ENCODE measurements at places on chromosomes 11 and 22. TPM values are rescaled to one million over a fixed set of nuclear protein-coding genes. Genes with fewer than 3 reads are reported as not detected.
A peak's percentile ranks its signal among the peaks of the same experiment; 100 is the strongest.

DNA sequence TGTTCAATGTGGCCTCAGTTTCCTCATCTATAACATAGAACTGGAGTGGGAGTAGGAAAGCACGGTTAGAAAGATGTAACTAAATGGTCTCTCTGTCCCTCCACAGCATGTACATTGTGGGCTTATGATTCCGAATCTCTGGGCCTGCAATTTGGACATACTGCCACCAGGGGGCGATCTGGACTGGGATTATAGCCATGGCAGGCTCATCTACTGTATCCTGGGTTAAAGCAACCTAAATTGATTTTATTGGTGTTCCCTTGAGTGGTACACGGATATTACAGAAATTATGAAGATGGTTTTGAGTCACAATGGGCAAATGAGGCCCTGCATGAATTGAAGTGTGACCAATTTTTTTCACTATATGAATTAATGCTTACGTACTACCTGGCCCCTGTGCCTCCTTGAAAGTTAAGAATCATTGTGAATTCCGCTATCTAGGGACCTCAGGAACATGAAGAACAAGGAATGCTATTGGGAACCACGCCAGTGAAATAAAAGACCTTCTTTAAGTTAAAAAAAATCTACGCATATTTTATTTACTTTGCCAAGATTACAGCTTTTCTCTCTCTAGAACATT, 32.9 kb downstream of the TST start:
- peak; percentile 27 for DNase-seq

- DNase-seq, result peak; percentile 16
These were observed 1.7 kb downstream of the CREBZF start for GRCh38 chr11:85663080-85663752.

- no peak for DNase-seq
These were observed 144.8 kb downstream of the WNT7B start for GRCh38 chr22:45832180-45832579.

The CABP4 gene
- 1.3 TPM for total RNA-seq

The SMIM38 gene
- total RNA-seq, result under 0.01 TPM
